Activated naive CD8-positive, alpha-beta T cell treated with anti-CD3 and anti-CD28 coated beads, Interleukin-2, amount 10 ng/mL, durations not matched to agents 7 days and 5 days (primary cell): ENCODE measurements at places on chromosomes 7 and 10. TPM values are rescaled to one million over a fixed set of nuclear protein-coding genes. Genes with fewer than 3 reads are reported as not detected.

DNA sequence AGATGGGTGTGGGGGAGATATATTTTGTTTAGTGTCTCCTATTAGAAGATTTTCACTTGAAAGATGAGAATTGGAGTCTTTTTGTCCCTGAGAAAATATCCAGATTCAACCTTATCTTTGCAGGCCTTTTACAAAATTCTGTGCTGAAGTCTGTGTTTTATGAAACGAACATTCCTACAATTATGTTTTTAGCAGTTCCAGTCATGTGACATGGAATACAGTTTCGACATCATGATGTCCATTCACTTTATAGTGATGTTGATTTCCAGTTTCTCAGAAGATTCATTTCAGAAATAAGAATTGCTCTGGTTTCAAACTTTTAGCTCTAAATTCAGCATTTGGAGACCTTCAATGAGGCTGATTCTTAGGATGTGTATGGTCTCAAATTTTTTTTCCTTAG, 54.4 kb downstream of the CACNB2 start:
- DNase-seq, result no peak

DNA sequence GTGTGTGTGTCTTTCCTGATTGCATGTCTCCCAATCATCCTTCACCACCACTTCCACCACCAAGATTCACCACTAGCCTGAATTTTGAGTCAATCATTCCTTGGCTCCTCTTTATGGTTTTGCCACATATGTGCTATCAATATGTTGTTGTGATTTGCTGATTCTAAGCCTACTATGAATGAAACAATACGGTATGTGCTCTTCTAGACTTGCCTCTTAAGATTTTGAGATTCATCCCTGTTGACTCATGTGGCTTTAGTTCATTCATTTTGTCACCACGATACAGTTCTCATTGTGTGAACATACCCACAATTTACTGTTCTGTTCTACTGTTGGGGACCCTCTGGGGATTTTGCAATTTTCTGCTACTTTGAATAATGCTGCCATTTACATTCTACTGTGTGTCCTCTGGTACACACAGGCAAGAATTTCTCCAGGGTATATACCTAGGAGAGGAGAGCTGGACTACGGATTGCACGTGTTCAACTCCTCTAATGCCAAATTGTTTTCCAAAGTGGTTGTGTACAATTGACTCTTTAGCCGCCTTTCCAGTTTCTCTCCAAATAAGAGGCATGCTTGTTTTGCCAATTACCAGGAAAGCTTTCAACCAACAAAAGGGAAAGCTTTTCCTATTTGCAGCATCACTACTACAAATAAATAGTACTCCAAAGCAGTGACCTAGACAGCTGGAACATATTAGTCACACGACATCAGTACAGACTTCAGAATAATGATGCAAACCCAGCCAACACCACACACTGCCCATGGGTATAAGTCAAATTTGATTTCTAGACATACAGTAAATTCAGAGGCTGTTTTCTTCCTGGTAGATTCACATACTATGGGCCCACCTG, 30.0 kb downstream of the SGMS1 start:
- DNase-seq, result no peak

GRCh38 chr10:14926061-14926470, 27.8 kb downstream of the DCLRE1C start:
- no peak for DNase-seq

DNA sequence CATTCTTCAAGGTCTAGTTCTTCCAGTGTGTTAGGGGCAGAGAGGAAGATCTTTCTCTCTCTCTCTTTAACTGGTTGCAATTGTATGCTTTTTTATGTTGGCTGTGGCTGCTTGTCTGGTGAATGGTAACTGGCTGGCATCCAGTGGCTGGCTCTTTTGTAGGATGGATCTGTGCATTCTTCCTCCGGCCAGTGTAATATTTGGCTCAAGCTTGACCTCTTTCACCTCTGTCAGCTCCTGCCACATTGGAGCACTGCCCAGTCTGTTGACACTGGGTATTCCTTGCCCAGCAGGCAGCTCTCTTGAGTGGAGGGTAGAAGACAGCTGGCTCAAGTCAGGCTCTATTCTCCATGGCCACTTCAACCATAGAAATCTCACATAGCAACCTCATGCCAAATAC, 528.3 kb downstream of the PHTF2 start:
- DNase-seq, result no peak

- no peak for DNase-seq
These were observed 45.0 kb upstream of the STK17A start for GRCh38 chr7:43537765-43538403.

- DNase-seq, result peak; percentile 21
These were observed 125.2 kb upstream of the RET start for GRCh38 chr10:42951486-42952251.

GRCh38 chr10:63273577-63273976, 140.4 kb downstream of the NRBF2 start:
- no peak for DNase-seq

- DNase-seq, result no peak
These were observed 238.5 kb downstream of the ZMYND11 start for GRCh38 chr10:373526-374309.

GRCh38 chr7:119482671-119483070, 790.3 kb upstream of the KCND2 start:
- no peak for DNase-seq

DNA sequence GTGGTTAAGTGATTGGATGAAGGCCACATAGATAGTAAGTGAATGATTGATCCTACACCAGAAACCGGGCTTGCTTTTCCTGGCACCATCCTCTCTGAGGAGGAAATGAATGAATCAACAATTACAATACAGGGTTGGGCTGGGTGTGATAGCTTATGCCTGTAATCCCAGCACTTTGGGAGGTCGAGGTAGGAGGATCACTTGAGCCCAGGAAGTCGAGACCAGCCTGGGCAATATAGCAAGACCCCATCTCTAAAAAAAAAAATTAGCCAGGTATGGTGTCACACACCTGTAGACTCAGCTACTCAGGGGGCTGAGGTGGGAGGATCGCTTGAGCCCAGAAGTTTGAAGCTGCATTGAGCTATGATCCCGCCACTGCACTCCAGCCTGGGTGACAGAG, 111.5 kb downstream of the COL26A1 start:
- DNase-seq, result no peak

DNA sequence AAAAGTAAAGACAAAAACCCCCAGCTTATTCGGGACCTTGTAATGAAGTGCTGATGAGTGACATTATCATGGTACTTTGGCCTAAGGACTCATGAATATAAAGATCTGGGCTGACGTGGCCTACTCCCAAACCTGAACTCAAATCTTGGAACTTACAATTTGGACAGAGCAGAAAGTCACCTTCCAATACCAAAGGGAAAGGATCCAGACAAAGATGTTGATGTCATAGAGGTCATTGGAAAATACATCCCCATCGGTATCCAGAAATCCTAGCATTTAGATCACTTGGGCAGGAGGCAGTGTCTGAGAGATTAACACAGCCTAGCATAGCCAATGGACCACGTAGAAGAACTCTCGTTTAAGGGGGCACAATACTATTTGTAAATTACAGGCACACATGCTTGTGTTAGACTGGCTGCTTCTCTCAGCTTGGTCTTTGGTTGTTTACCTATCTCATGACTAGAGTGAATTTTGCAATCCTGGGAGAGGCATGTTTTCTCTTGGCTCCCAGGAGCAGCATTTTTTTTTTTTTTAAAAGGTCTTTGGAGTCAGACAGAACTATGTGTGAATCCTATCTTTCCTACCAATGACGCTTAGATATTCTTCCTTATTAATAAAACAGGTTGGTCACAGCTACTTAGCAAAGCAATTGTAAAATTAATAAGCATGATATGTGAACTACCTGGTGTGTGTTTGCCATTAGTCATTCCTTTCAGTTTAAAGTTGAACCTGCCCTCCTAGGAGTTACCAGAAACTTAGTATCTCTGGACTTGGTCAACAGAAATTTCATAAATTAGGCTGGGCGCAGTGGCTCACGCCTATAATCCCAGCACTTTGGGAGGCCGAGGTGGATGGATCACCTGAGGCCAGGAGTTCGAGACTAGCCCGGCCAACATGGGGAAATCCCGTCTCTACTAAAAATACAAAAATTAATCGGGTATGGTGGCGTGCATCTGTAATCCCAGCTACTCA, 27.8 kb upstream of the MRPS33 start:
- DNase-seq, result no peak

DNA sequence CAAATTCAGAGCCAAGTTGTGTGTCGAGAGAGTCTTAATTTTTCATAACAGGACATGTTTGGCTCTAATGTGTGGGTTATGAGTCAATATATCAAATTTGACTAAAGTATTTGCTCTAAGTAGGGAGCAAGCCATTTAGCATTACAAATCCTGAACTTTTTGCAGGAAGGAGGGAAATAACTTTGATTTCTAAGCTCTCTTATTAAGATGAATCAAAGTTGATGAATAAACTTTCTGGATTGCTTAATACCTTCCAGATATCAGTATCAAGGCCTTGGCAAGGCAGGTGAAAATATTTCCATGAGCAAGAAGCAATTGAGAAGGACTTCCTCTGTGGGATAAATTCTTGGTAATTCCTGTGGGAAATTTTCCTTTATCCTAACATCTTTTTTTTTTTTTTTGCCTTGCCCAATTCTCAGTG, 258.8 kb downstream of the AHR start:
- no peak for DNase-seq

DNA sequence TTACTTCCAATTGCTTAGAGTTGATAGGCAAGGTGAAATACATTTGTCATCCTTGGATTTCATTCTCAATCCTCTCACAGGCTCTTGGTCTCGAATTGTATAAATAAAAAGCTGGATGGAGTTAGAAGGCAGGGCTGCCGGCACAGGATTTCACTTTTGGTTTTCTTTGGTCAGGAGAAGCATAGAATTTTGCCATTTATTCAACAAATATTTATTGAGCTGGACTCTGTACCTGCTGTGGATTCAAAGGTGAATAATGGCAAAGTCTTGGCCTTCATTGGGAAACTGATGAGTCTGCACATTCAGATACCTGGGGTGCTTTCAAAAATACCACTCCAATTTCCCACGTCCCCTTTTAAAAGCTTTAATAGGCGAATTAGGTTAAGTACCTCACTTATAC, 49.7 kb downstream of the PDK4 start:
- no peak for DNase-seq

GRCh38 chr10:55024713-55025112, 223.7 kb upstream of the PCDH15 start:
- no peak for DNase-seq

DNA sequence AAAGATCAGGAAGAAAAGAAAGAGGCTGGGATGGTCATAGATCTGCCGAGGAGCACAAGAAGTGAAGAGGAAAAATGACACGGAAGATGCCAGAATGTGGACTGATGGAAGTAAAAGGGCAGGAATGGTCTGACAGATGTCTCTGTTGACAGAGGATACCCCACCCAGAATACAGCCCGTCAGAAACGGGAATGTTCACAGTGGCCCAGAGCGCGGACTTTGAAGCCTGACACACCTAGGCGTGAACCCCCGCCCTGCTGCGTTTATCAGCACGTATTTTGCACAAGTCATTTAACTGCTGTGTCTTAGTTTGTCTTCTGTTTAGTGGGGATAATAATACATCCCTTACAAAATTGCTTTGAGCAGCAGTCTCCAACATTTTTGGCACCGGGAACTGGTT, 27.1 kb downstream of the AKR1B1 start:
- no peak for DNase-seq

DNA sequence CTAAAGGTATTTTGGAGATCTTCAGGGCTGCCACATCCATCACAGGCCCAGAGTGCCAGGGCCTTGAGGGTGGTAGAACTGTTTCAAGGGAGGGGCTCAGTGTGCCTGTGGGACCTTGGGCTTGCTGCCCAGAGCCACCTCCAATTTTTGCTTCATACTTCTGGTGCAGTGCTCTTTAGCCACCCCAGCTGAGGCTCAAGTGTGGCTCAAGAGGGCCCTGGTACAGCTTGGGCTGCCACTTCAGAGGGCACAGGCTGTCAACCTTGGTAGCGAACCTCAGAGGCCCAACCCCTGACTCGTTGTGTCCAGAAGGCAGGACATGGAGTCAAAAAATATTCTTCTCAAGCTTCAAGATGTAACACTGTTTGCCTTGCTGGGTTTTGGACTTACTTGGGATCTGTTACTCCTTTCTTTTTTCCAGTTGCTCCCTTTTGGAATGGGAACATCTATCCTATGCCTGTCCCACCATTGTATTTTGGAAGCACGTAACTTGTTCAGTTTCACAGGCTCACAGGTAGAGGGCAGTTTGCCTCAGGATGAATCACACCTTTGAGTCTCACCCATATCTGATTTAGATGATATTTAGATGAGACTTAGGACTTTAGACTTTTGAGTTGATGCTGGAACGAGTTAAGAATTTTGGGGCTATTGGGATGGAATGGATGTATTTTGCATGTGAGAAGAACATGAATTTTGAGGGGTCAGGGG, 224.8 kb downstream of the RPS24 start:
- DNase-seq, result no peak

GRCh38 chr10:115049960-115050359, 43.2 kb upstream of the ATRNL1 start:
- DNase-seq, result no peak

The CYP26A1 gene
- total RNA-seq, result not detected

The SPDYE2B gene
- not detected for total RNA-seq

The ENTPD1 gene
- 11.6 TPM for total RNA-seq

The LRRC17 gene
- not detected for total RNA-seq

The PNLIP gene
- total RNA-seq, result not detected

The AKR1E2 gene
- 6.5 TPM for total RNA-seq

The ZCWPW1 gene
- 6.5 TPM for total RNA-seq
